ENCODE measurements at places on chromosomes 5 and 9. TPM values are rescaled to one million over a fixed set of nuclear protein-coding genes. Genes with fewer than 3 reads are reported as not detected.

GRCh38 chr9:5876026-5876425 is 14.7 kb upstream of the MLANA start:
- no peak for DNase-seq

The WDR38 gene
- total RNA-seq = not detected

GRCh38 chr5:72693546-72694205 is 122.8 kb upstream of the TNPO1 start:
- no peak for DNase-seq

- no peak for DNase-seq
These were observed 117.7 kb upstream of the GNA14 start for GRCh38 chr9:77765781-77766259.

GRCh38 chr9:99058964-99059921 is 45.7 kb upstream of the TGFBR1 start:
- peak; percentile 77 for DNase-seq

GRCh38 chr5:107063511-107063910 is 607.2 kb downstream of the EFNA5 start:
- no peak for DNase-seq

The ZNF658 gene
- 2.0 TPM for total RNA-seq

The CNTFR gene
- not detected for total RNA-seq

The HTR1A gene
- not detected for total RNA-seq

- DNase-seq = no peak
These were observed 44.3 kb downstream of the CAMK2A start for GRCh38 chr5:150245111-150245789.

The ALAD gene
- total RNA-seq = 24.9 TPM

The GRIN3A gene
- total RNA-seq = not detected

DNA sequence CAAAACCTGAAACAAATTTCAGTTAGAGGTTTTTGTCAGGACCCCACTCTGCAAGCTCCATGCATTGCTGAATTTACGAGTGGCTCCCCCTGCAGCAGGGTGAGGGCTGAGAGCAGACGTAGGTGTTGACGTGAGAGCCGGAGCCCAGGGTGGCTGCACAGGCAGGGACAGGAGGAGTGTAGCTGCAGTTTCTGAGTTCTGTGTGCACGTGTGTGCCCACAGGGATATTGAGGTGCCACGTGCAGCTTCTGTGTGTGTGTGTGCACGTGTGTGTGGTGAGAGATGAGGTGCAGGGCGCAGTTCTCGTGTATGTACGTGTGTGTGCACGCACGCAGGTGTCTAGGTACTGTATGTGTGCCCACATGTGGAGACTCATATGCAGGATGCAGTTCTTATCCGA is 14.6 kb downstream of the PLEKHG4B start:
- peak; percentile 40 for DNase-seq

DNA sequence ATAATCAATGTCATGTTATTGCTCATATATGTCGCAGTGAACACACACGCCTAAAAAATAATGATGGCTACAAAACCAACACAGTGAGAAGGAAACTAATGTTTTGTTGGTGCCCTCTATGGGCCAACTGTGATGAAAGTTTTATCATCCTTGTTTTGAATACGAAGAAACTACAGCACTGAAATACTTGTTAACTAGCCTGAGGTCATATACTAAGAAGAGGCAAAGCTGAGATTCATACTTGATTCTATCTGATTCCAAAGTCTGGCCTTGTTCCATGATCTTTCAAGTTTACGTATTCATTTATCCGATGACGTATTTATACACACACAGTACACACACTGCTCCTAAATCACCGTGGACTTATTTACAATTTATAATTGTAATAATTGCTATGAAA is 16.1 kb upstream of the DRD1 start:
- no peak for DNase-seq

The SMIM33 gene
- 0.37 TPM for total RNA-seq

The TXNDC8 gene
- total RNA-seq = not detected

DNA sequence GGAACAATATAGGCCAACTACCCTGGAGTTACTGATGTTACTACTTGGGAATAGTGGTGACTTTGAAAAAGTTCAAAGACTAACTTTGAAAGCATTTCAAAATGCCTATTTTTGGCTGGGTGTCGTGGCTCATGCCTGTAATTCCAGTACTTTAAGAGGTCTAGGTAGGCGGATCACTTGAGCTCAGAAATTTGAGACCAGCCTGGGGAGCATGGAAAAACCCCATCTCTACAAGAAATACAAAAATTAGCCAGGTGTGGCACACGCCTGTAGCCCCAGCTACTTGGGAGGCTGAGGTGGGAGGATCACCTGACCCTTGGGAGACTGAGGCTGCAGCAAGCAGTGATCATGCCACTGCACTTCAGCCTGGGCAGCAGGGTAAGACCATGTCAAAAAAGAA is 105.3 kb downstream of the ARRDC3 start:
- DNase-seq = no peak

DNA sequence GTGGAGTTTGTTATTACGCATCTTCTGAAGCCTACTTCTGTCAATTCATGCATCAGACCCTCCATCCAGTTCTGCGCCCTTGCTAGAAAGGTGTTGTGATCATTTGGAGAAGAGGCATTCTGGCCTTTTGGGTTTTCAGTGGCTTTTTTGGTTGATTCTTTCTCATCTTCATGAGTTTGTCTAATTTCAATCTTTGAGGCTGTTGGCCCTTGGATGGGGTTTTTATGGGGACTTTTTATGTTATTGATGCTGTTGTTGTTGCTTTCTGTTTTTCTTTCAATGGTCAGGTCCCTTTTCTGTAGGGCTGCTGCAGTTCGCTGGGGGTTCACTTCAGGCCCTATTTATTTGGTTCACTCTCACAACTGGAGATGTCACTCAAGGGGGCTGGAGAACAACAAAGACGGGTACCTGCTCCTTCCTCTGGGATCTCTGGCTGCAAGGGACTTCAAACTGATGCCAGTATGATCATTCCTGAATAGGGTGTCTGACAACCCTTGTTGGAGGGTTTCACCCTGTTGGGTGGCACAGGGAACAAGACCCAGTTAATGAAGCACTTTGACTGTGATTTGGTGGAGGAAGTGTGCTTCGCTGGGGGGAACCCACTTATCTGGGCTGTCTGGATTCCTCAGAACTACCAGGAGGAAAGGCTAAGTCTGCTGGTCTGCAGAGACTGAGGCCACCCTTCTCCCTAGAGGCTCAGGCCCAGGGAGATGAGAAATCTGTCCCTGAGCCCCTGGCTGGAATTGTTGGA is 226.7 kb upstream of the PTGER4 start:
- no peak for DNase-seq

- DNase-seq = no peak
These were observed 91.9 kb downstream of the MARCHF3 start for GRCh38 chr5:126938466-126938865.

GRCh38 chr9:79570448-79571308 is 1.1 kb upstream of the TLE4 start:
- DNase-seq = peak; percentile 80

The LCP2 gene
- total RNA-seq = 283 TPM

The DMRTA1 gene
- not detected for total RNA-seq

GRCh38 chr9:19931098-19931890 is 142.5 kb upstream of the SLC24A2 start:
- no peak for DNase-seq

The NRG2 gene
- 0.07 TPM for total RNA-seq

DNA sequence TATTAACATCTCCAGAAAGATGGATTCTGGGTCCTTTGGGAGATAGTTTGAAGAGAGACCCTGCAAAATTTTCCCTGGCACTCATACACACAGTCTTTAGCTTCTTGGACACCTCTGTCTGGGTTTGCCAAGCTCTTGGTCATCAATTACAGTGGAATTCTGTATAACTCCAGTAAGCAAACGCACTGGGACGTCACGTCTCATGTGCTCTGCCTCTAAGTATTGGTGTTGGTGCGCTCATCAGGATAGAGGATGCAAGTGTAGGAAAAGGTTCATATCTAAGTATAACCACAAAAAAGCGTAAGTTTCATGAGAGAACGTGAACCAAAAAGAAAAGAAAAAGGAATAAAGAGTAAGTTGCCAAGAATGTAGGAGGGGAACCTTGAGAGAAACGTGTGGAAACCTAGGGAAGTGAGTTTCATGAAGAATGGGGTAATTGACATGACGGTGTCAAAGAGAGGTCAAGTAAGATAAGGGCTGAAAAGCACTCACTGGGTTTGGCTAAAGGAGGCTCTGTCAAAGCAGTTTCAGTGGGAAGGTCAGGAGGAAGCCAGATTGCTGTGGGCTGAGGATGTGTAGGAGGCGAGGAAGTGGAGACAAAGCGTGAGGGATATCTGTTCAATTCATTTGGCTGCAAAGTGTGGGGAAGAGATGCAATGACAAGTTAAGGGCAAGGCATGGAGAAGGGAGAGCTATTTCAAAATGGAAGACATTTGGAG is 92.7 kb downstream of the RAD23B start:
- no peak for DNase-seq

DNA sequence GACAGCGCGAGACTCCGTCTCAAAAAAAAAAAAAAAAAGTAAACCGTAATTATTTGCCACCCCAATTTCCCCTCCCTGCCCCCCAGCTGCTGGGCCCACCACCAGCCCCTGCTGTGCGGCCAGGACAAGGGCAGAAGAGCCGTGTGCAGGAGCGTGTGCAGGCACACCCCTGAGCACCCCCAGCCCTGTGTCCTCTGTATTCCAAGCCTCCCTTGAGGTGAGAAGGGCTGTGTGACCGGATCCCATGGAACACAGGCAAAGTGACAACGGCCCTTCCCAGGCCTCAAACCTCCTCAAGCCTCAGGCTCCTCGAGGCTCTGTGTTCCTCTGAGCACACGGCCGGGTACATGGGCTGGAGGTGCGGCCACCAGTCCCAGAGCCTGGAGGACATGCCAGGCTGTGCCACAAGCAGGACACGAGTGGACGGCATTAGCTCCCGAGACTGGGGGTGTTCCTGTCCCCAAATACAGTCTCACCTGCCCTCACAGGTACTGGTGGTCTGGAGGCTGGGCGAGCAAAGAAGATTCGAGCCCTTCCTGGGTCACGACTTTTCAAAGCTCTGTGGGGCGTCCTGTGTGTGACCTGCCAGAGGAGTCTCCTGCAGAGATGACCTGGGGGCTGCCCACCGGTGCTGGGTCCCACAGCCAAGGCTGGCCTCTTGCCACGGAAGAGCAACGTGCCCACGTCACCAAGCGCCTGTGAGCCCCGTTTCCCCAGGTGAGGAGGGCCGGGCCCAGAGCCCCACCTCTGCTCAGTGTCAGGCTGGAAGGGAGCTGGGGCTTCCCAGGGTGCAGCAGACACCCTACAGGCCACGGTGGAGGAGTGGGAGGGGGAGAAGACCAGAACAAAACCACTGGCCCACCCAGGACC is 47.1 kb upstream of the SIMC1 start:
- no peak for DNase-seq

The CLTB gene
- 71.5 TPM for total RNA-seq

The SPATA9 gene
- not detected for total RNA-seq

GRCh38 chr9:91150998-91151717 is 210.6 kb downstream of the AUH start:
- DNase-seq = peak; percentile 91

The TRIM36 gene
- 0.12 TPM for total RNA-seq

The C8G gene
- total RNA-seq = 1.7 TPM

The PPP3R2 gene
- total RNA-seq = not detected

- DNase-seq = no peak
These were observed 18.8 kb upstream of the SLC6A3 start for GRCh38 chr5:1464096-1464446.

- no peak for DNase-seq
These were observed 533.0 kb downstream of the BNC2 start for GRCh38 chr9:16337322-16338029.

DNA sequence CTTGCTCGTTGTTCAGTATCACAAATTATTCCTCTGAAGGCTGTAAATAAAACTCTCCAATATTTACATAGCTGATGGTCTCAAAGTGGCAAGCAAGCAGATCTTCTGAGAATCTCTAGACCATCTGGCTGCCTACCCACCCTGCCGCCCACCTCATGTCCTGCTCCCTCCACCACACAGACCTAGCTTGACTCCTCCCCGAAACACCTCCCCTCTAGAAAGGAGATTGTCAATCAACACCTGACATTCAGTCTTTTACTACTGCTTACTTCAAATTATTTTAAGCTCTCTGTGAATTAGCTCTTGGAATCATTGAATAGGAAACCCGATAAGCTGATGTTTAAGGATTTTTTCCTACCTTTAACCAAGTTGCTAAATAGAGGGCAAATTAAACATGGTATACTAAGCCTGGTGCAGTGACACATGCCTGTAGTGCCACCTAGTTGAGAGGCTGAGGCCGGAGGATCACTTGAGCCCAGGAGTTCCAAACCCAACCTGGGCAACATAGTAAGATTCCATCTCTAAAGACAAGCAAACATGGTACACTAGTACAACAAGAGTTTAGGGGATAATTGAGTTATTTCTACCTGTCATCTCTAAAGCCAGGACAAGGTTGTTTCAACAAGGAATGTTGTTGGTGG is 10.9 kb upstream of the SOWAHA start:
- no peak for DNase-seq

GRCh38 chr9:91516777-91517176 is 93.1 kb upstream of the NFIL3 start:
- no peak for DNase-seq

- DNase-seq = no peak
These were observed 1456.4 kb upstream of the ACO1 start for GRCh38 chr9:30928045-30928444.

GRCh38 chr9:23551311-23551721 is 274.7 kb downstream of the ELAVL2 start:
- no peak for DNase-seq

The MARVELD2 gene
- 0.36 TPM for total RNA-seq
